Right lung (tissue), 10 donors: ENCODE measurements at places on chromosomes 7 and 10. TPM values are rescaled to one million over a fixed set of nuclear protein-coding genes. Genes with fewer than 3 reads are reported as not detected.

Gene POT1
- 59.8 TPM for polyA plus RNA-seq

Gene GPR37
- polyA plus RNA-seq = 5.8 TPM

Gene RSPH10B2
- 0.74 TPM for polyA plus RNA-seq

- DNase-seq = no peak
Observed at GRCh38 chr10:125802131-125802530, 20.9 kb downstream of the UROS start.

DNA sequence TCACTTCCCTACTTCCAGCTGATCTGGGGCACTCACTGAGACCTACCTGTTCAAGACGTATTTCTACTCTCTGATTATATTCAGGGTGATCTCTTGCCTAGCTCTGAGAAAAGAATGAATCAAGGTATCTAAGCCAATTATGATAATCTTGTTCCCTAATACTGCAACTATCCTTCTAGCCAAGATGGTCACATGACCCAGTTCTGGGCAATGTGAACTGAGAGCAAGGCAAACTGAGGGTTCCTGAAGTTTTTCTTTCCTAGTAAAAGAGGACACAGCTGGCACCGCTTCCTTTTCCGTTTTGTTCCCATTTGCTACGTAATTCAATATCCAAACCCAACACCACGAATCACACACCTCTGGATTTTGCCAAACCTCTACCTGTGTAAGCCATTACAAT lies 5.9 kb upstream of the GPAM start:
- DNase-seq = no peak

DNA sequence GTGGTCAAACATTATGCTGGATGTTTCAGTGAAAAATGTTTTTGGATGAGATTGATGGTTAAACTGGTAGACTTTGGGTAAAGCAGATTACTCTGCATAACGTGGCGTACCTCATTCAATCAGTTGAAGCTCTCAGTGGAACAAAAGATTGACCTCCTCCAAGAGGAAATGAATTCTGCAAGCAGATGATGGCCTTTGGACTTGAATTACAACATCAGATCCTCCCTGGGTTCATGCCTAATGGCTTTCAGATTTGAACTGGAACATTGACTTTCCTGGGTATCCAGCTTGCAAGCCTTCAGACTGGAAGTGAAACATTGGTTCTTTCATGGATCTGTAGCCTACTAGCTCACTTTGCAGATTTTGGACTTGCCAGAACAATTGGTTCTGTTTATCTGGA lies 169.3 kb upstream of the MALRD1 start:
- DNase-seq = no peak

GRCh38 chr7:76155938-76156337 lies 45.8 kb upstream of the SRRM3 start:
- DNase-seq = no peak

DNA sequence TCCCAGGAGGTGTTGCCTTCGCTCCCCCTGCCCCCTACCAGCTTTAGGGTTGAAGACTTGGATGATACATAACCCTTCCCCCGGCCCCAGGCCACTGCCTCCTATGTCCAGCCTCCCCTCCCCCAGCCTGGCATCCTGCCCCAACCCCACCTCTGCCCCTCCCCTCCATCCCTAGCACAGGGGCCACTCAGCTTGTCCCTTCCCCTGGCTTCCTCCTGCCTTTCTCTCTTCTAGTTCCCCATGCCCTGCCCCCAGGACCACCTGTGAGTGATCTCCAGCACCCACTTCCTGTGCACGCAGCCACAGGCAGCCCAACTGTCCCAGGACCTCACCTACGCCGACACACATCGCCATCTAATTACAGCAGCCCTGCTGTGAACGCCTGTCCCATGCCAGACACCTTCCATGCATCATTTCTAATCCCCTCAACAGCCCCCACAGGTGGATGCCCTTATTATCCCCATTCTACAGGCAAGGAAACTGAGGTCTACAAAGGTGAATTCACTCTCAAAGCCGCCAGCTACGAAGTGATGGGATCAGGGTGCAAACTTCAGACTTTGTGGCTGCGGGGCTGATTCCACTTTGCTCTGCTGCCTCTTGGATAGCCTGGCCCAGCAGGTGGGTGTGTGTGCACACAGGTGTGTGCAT lies 82.4 kb upstream of the CHST15 start:
- no peak for DNase-seq

DNA sequence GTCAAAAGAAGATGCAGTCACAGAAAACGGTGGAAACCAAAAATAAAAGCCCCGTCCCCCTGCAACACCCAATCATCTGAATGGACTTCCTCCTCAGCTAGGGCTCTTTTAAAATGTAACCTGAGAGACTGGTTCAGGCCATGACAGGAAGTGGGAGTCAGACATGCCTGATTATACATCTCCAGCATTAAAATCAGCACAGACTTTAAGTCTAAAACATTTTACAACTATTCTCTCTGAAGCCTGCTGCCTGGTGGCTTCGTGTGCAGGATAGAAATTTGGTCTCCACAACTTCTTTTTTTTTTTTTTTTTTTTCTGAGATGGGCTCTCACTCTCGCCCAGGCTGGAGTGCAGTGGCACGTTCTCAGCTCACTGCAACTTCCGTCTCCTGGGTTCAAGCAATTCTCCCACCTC lies 30.3 kb downstream of the HACD1 start:
- no peak for DNase-seq

- DNase-seq = no peak
Observed at GRCh38 chr7:111660478-111660877, 98.2 kb upstream of the IMMP2L start.

- DNase-seq = no peak
Observed at GRCh38 chr7:33981226-33981625, 75.9 kb downstream of the BMPER start.

- no peak for DNase-seq
Observed at GRCh38 chr10:47040041-47040491, 128.8 kb downstream of the PTPN20 start.
